ENCODE measurements at places on chromosomes 7 and 10. TPM values are rescaled to one million over a fixed set of nuclear protein-coding genes. Genes with fewer than 3 reads are reported as not detected.

GRCh38 chr10:21314111-21314626, 211.3 kb downstream of the SKIDA1 start:
- no peak for DNase-seq

DNA sequence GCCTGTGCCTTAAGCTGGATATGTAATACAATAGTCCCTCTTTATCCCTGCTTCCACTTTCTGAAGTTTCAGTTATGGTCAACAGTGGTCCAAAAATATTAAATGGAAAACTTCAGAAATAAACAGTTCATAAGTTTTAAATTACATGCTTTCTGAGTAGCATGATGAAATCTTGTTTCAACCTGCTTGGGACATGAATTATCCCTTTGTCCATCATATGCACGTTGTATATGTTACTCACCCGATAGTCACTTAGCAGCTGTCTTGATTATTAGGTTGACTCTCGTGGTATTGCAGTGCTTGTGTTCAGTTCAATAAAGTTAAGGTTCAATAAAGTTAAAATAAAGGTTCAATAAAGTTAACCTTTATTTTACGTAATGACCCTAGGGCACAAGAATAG, 25.5 kb downstream of the C1GALT1 start:
- DNase-seq: no peak

Gene DDX50
- total RNA-seq: 33.3 TPM

Gene CPA4
- 3.2 TPM for total RNA-seq

- peak; percentile 92 for DNase-seq
Measured at GRCh38 chr10:33273295-33274002, 61.0 kb downstream of the NRP1 start.
